Thyroid gland (tissue), 4 donors: ENCODE measurements at places on chromosomes 2 and 18. TPM values are rescaled to one million over a fixed set of nuclear protein-coding genes. Genes with fewer than 3 reads are reported as not detected.

PSTPIP2 gene
- 1.9 TPM for total RNA-seq

CD207 gene
- not detected for total RNA-seq

FHOD3 gene
- 6.9 TPM for total RNA-seq

CNOT11 gene
- 38.1 TPM for total RNA-seq

CENPO gene
- 8.9 TPM for total RNA-seq

ZSWIM2 gene
- not detected for total RNA-seq

TFPI gene
- 147 TPM for total RNA-seq

RBM43 gene
- total RNA-seq: 15.8 TPM

PCBP1 gene
- 165 TPM for total RNA-seq

SRD5A2 gene
- total RNA-seq: not detected

YWHAQ gene
- 269 TPM for total RNA-seq

ICA1L gene
- total RNA-seq: 35.7 TPM

BARD1 gene
- total RNA-seq: 16.0 TPM

VWA3B gene
- not detected for total RNA-seq

IL36G gene
- not detected for total RNA-seq

CBLN2 gene
- total RNA-seq: not detected

SCN7A gene
- total RNA-seq: 1.6 TPM

CTDSP1 gene
- total RNA-seq: 129 TPM

TSPYL6 gene
- not detected for total RNA-seq

CD8A gene
- total RNA-seq: 2.8 TPM

SERPINB13 gene
- not detected for total RNA-seq

NTSR2 gene
- total RNA-seq: not detected

ANKRD30BL gene
- not detected for total RNA-seq

SPDYA gene
- total RNA-seq: 2.3 TPM

SLC14A1 gene
- 20.5 TPM for total RNA-seq

VSNL1 gene
- not detected for total RNA-seq

MC2R gene
- total RNA-seq: not detected

REG1B gene
- total RNA-seq: not detected

ESCO1 gene
- 29.8 TPM for total RNA-seq

NPHP1 gene
- 11.0 TPM for total RNA-seq

GNLY gene
- total RNA-seq: 0.63 TPM

ID2 gene
- 241 TPM for total RNA-seq

EMILIN1 gene
- 18.6 TPM for total RNA-seq

RPRM gene
- total RNA-seq: 1.1 TPM

MAB21L4 gene
- total RNA-seq: not detected

DSG4 gene
- not detected for total RNA-seq

CDH19 gene
- 0.78 TPM for total RNA-seq
